WTC11 (cell line): ENCODE measurements at places on chromosomes 7 and 10.

- no peak for DNase-seq
Measured at GRCh38 chr10:86775056-86775869, 18.8 kb downstream of the BMPR1A start.

- peak; percentile 69 for DNase-seq
Measured at GRCh38 chr10:26890956-26891355, 30.2 kb upstream of the ABI1 start.

- DNase-seq: no peak
Measured at GRCh38 chr10:17003151-17003550, 126.5 kb downstream of the CUBN start.

- DNase-seq: no peak
Measured at GRCh38 chr7:2441430-2442058, 34.7 kb downstream of the GRIFIN start.

- DNase-seq: no peak
Measured at GRCh38 chr7:110418659-110419280, 672.2 kb upstream of the LRRN3 start.

GRCh38 chr10:48742891-48743860 is 58.5 kb downstream of the WDFY4 start:
- no peak for DNase-seq

- no peak for DNase-seq
Measured at GRCh38 chr7:71937840-71938371, 474.2 kb downstream of the CALN1 start.

- DNase-seq: peak; percentile 77
Measured at GRCh38 chr7:102248456-102249395, 37.9 kb upstream of the SH2B2 start.

- no peak for DNase-seq
Measured at GRCh38 chr10:80187465-80188409, 17.6 kb downstream of the ANXA11 start.

DNA sequence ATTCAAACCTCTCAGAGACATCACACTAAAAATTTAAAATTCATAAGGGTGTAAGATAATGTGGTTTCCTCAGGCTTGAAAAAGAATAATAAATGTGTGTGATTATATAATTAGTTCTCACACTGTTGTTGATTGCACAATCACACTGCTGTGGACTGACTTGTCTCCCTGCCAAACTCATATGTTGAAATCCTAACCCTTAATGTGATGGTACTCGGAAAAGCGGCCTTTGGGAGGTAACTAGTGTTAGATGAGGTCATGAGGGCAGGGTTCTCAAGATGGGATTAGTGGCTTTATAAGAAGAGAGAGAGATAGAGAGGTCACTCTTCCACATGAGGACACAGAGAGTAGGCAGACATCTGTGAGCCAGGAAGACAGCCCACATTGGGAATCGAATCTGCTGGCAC is 128.5 kb upstream of the COL1A2 start:
- no peak for DNase-seq

DNA sequence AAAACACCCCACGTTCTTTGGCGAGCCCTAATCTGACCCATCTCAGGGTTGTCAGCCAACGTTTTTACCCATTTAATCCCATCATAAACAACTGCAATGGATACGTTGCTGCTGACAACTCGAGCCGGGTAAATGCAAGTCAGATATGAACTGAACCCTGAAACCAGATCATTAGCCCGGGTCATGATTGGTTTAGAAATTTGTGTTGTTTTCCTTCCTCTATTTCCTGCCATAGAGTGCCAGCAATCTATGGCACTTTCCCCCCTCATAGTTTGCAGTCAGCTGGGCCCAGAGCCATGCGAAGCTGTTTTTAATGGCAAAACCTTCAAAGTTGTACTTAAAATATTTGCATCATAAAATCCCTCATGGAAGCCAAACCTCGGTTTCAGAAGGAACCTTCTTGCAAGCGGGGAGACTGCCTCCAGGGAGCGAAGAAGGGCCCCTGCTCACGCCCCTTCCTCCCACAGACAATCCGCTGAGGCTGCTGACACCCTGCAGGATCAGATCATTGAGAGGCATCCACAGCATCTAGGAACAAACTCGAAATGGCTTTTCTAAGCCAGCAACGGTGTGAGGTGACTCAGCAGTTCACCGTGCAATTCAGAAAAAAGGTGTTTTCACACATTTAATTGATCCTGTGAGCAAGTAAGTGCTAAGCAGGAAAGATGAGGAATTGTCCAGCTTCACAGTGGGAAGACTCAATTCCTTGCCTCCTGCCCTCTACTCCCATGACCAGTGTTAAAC is 710.1 kb downstream of the PARD3 start:
- no peak for DNase-seq

GRCh38 chr10:7314170-7314569 is 96.7 kb downstream of the SFMBT2 start:
- no peak for DNase-seq

DNA sequence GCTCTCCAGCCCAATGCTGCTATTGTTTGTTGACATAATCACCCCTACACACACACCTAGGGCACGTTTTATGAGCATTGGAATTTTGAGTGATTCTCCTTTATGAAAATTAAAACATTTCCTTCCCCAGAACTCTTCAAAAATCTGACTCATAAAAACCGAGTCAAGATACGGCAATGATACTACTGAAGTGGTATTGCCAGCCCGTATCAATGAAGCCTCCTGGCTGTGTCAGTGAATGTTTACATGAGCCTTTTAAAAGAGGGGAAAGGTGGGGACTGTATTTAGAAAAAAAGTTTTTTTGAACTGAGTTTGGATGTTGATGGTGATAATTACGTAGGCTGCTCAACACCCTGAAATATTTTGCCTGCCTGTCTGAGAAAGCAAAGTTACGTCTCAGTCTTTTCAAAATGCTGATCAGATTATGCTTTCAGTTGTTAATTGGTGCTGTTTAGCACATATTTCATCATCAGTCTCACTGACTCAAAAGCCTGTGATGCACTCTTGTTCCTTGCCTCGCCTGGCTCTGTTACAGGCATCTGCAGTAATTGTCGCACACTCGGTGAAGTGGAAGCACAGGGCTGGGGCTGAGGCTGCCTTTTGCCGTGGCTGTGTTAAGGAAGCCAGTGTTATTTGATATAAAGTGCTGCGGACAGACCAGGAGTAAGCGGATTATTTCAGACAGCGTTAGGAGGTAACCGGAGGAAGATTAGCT is 157.4 kb upstream of the TCF7L2 start:
- DNase-seq: no peak

DNA sequence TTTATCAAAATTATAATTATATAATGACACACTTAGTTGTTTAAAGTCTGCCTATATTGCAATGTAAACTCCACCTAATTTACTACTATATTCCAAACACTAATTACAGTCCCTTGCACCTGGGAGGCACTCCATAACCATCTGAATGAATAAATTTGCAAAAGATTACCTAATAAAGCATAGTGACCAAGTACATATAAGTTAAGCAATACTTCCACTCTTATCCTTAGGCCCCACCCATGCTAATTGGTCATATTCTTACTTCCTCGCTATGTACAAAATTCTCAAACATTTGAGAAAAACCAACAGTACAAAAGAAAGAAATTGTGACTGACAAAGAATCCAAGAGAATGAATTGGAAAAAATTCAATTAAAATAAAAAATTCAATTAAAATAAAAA is 65.3 kb downstream of the ZFAND4 start:
- no peak for DNase-seq

GRCh38 chr7:106415433-106415832 is 130.7 kb upstream of the NAMPT start:
- no peak for DNase-seq

DNA sequence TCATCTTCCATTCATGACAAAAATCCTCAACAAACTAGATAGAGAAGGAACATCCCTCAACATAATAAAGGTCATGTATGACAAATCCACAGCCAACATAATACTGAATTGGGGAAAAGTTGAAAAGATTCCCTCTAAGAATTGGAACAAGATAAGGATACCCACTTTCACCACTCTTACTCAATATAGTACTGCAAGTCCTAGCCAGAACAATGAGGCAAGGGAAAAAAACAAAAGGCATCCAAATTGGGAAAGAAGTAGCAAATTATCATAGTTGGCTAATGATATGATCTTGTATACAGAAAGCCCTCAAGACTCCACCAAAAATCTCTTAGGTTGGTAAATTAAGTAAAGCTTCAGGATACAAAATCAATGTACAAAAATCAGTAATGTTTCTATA is 4.7 kb downstream of the POT1 start:
- no peak for DNase-seq

- no peak for DNase-seq
Measured at GRCh38 chr10:103054621-103055020, 136.5 kb downstream of the CNNM2 start.

- no peak for DNase-seq
Measured at GRCh38 chr7:4831723-4832495, 29.9 kb downstream of the PAPOLB start.

- no peak for DNase-seq
Measured at GRCh38 chr10:58372607-58373441, 12.4 kb upstream of the TFAM start.

DNA sequence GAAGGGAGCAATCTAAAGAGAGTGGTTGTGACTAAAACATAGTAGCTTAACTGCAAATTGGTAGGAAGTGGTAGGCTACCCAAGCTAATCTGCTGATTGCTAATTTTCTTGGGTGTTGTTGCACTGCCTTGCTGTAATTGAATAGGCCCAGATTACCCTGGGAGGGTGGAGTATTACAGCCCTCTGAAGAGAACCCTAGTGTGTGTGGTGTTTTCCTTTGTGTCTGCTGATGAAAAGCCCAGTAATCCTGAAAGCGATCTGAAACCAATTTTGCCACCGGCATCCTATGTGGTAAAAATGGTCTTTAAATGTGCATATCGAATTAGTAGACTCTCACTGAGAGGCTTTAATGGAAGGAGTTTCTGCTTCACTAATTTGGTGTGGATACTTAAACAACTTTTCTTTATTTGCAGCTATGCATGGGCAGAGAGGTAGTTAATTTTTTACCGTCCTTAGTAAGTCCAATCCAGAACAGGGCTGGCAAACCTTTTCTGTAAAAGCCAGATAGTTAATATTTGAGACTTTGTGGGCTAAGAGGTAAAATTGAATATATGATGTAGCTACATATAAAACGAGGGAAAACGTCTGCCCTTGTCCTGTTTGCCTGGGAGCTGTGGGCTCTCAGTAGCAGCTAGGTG is 92.5 kb downstream of the CSTF2T start:
- no peak for DNase-seq

DNA sequence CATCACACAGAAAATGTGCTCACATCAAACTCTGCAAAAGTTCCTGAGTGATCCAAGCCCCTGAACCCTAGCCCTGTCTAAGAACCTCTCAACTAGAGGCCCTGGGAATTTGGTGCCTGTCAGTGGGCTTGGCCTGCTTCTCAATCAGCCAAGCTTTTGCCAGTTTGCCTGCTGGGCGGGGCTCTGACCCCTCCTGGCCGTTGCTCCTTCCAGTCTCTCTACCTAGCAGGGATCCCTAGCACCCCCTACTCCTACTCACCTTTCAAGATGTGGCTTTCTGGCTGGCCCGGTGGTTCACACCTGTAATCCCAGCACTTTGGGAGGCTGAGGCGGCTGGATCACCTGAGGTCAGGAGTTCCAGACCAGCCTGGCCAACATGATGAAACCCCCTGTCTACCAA is 2.1 kb downstream of the KLRG2 start:
- no peak for DNase-seq

DNA sequence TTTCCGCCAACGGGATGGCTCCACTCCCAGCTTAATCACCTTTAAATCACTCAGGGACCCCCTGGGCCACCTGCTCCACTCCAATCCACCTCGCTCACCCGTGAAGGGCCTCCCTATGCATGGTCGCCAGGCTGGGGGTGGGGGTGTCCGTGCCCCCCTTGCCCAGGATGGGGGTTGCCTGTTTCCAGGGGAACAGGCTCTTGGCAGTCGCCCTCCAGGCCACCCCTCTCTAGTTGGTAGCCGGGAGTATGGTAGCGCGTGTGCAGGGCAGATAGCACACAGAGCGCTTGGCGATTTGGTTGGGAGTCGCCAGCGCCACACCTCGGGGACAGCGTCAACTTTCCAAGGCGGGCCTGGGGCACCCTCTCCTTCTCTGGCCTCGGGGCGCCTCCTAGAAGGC is 134.9 kb upstream of the ZNF92 start:
- no peak for DNase-seq

DNA sequence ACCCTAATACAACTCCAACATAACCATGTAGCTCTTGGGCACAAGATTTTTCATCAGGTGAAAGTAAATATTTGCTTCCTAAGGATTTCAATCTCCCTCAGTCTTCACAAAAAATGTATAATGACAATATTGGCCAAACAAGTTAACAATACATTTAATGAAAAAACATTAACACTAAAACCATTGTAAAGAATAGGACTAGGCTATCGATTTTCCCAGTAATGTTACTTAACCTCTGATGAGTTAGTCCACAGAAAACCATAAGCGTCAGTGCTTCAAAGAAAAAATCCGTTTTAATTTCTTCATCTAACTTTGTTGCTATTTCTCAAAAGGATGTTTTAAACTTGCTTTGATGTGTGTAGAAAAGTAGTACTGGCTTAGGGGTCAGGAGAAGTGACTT is 1.2 kb downstream of the ZNF33B start:
- DNase-seq: no peak

DNA sequence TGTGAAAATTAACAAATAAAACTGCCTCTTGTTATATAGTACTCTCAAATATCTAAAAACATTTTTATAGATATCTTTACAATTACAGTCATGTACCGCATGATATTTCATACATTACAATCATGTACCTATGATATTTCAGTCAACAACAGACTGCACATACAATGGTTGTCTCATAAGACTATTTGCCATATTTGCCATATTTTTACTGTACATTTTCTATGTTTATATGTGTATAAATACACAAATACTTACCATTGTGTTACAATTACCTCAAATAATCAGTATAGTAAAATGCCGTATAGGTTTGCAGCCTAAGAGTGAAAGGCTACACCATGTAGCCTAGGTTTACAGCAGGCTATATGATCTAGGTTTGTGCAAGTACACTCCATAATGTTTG is 336.0 kb upstream of the PCDH15 start:
- DNase-seq: no peak

DNA sequence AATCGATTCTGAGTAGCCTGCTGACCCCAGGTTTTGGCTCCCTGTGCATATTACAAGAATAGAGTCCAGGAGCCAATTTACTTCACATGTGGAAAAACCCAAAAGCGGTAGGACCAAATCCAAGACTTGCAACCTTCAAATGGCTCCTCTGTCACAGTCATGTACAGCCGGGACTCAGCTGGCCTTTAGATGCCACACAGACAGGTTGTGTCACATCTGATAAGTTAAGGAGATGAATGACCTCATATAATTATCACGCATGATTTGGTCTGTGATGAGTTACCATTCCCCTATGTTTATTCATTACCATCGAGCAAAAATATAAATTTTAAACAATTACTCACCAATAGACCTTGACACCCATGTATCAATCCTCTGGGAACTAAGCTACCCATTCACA is 14.2 kb downstream of the CACNA2D1 start:
- no peak for DNase-seq

DNA sequence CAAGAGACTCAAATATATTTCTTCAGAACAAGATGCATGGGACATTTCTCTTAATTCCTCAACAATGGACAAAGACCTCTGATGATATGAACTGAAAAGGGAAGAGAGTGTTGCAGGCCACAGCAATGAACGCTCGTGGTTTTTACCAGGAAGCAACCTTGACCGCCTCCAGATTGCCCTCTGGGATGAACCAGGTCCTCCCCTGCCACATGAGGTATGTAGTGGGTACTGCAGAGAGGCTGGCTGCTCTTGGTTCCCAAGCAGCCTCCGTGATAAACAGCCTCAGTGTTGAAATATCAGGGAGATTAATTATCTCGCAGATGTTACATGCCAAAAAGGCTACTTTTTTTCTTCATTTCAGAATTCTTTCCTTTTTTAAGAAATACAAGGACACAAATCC is 338.8 kb downstream of the ELMO1 start:
- no peak for DNase-seq

GRCh38 chr7:69738396-69738951 is 140.2 kb downstream of the AUTS2 start:
- no peak for DNase-seq
